Natural killer cell (primary cell): ENCODE measurements at places on chromosomes 7 and 10. TPM values are rescaled to one million over a fixed set of nuclear protein-coding genes. Genes with fewer than 3 reads are reported as not detected.

GRCh38 chr7:15033039-15033438 lies 130.5 kb upstream of the DGKB start:
- no peak for DNase-seq
- no peaks in the 10 kb centered on the region for H3K27me3 ChIP-seq
- no peak overlapping the region for H3K4me3 ChIP-seq
- H3K36me3 ChIP-seq: no peaks in the 10 kb centered on the region

SPDYE2 gene
- total RNA-seq: not detected

DNA sequence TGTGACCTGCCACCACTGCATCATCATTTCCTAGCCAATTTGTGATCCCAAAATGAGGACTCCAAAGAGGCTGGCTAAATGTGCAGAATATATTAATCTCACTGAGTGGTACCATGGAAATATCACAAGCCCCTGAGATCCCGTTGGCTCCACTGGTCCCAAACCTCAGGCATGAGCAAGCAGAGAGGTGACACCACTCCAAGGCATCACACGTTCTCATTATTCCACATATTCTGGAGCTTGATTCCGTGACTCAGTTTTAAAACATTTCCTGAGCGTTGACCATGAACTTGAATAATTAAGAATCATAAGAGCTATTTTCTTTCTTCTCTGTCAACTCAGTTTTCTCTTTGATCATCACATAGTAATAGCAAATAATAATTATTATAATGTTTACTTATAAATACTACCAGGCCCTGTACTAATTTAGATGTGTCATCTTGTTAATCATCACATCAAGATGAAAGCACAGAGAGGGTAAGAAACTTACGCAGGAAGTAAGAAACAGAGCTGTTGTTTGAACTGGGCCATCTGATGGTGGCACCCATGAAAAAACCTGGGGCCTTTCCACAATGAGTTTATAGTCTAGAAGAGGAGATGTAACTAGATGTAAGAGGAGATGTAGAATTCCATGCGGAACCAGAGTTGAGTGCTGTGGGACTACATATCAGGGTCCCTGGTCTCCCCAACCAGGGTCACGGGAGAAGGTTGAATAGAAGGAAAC lies 3.5 kb downstream of the APBB1IP start:
- DNase-seq: no peak
- peaks cover 33% of the 10 kb centered on the region for H3K4me1 ChIP-seq
- H3K4me3 ChIP-seq: no peak overlapping the region
- H3K36me3 ChIP-seq: no peaks in the 10 kb centered on the region
- peak overlapping the region; percentile 68 for H3K27ac ChIP-seq

DNA sequence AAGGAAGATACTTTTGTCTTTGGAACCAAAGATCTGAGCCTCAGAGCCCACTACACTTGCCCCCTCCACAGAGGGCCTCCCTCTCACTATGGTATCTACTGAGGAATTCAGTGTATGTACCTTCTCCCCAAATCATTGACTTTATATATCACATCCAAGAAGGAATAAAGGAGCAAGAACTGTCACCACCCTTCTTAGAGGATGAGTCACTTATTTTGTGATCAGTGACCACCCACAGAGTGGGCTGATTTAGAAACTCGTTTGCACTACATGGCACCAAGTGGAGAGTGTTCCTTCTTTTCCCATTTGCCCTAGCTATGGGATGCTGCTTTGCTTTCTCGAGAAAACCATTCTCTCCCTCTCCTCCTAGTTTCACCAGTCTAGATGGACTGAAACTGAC lies 5.7 kb downstream of the TMEM243 start:
- no peaks in the 10 kb centered on the region for H3K27me3 ChIP-seq
- DNase-seq: no peak
- no peaks in the 10 kb centered on the region for H3K36me3 ChIP-seq
- H3K4me1 ChIP-seq: peaks cover 59% of the 10 kb centered on the region
- H3K4me3 ChIP-seq: no peak overlapping the region

- H3K4me1 ChIP-seq: no peaks in the 10 kb centered on the region
- H3K4me3 ChIP-seq: no peak overlapping the region
- no peak for DNase-seq
- no peaks in the 10 kb centered on the region for H3K36me3 ChIP-seq
- no peaks in the 10 kb centered on the region for H3K27me3 ChIP-seq
- no peak overlapping the region for H3K27ac ChIP-seq
These were observed 8.1 kb upstream of the ARHGAP22 start for GRCh38 chr10:48613016-48613415.

DNA sequence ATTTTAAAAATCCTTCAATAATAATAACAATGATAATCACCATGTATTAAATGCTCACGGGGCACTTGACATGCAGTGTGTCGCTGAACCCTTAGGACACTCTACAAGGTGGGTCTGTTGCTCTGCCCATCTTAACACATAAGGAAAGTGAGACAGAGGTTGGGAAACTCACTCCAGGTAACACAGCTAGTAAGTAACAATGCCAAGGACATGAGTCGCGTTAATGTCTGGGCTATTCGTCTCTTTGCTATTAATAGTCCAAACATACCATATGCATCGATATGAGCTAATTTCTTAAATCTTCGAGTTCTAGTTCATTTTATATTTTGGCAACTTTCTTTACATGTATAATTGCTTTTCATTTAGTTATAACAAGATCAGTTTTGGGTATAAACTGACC lies 79.5 kb downstream of the BEND7 start:
- no peak for DNase-seq
- H3K4me3 ChIP-seq: no peak overlapping the region
- no peaks in the 10 kb centered on the region for H3K4me1 ChIP-seq
- no peak overlapping the region for H3K27ac ChIP-seq
- no peaks in the 10 kb centered on the region for H3K27me3 ChIP-seq

VPS37D gene
- total RNA-seq: 0.48 TPM

GRCh38 chr10:8544500-8544899 lies 490.0 kb downstream of the GATA3 start:
- H3K4me1 ChIP-seq: no peaks in the 10 kb centered on the region
- DNase-seq: no peak
- no peak overlapping the region for H3K4me3 ChIP-seq
- no peaks in the 10 kb centered on the region for H3K27me3 ChIP-seq

DNA sequence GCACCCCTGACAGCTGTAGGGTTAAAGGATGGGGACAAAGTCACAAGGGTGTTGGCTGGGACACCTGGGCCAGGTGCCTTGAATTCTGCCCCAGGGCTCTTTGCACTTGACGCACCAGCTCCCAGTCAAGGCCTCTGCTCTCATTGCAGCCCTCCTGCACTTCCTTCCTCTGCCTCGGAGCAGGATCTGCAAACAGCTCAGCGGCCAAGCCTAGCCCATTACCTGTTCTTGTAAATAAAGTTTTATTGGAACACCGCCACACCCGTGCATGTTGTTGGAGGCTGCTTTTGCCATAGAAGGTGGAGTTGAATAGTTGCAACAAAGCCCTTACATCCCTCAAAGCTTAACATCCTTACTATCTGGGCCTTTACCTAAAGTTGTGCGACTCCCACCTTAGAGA lies 483.8 kb upstream of the FOXK1 start:
- H3K4me3 ChIP-seq: no peak overlapping the region
- H3K4me1 ChIP-seq: no peaks in the 10 kb centered on the region
- H3K27me3 ChIP-seq: no peaks in the 10 kb centered on the region
- no peak for DNase-seq
- H3K36me3 ChIP-seq: no peaks in the 10 kb centered on the region

SPAM1 gene
- not detected for total RNA-seq

UBE2D1 gene
- 14.5 TPM for total RNA-seq

GRCh38 chr7:873367-874002 lies 2.9 kb upstream of the GET4 start:
- peak; percentile 56 for DNase-seq
- H3K27me3 ChIP-seq: no peaks in the 10 kb centered on the region
- no peak overlapping the region for H3K4me3 ChIP-seq
- peaks cover 24% of the 10 kb centered on the region for H3K4me1 ChIP-seq
- H3K36me3 ChIP-seq: peaks cover 8% of the 10 kb centered on the region

DNA sequence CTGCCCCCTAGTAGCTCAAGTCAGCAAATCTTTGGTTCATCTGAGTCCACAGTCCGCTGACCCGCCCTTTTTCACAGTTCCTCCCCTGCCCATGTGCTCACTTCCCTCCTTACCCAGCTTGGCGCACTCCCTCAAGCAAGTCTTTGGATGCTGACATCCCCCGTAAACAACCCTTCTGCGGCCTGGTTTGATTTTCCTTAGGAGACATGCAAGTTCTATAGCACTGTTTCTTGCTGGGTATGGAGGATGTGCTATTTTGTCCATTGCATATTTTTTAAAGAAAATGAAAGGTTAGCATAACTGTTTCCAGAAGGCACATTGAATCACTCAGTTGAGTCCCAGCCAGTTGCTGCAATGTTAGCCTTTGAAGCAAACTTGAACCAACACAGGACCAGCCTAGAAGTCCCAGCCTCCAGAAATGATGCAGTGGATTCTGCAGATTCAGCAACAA lies 38.2 kb downstream of the HTRA1 start:
- no peaks in the 10 kb centered on the region for H3K4me1 ChIP-seq
- no peak for DNase-seq
- no peaks in the 10 kb centered on the region for H3K36me3 ChIP-seq
- no peaks in the 10 kb centered on the region for H3K27me3 ChIP-seq
- H3K4me3 ChIP-seq: no peak overlapping the region
- no peak overlapping the region for H3K27ac ChIP-seq

- H3K27me3 ChIP-seq: no peaks in the 10 kb centered on the region
- no peak overlapping the region for H3K27ac ChIP-seq
- no peaks in the 10 kb centered on the region for H3K4me1 ChIP-seq
- no peak overlapping the region for H3K4me3 ChIP-seq
- H3K36me3 ChIP-seq: peaks cover 4% of the 10 kb centered on the region
These were observed 53.1 kb downstream of the SHOC2 start for GRCh38 chr10:110972231-110973134.

- no peak for DNase-seq
- peaks cover 35% of the 10 kb centered on the region for H3K4me1 ChIP-seq
- H3K36me3 ChIP-seq: peaks cover 5% of the 10 kb centered on the region
- H3K27me3 ChIP-seq: no peaks in the 10 kb centered on the region
- peak overlapping the region; percentile 89 for H3K27ac ChIP-seq
These were observed 614 bp upstream of the IFIT2 start for GRCh38 chr10:89301232-89301631.

- peaks cover 11% of the 10 kb centered on the region for H3K4me1 ChIP-seq
- no peaks in the 10 kb centered on the region for H3K27me3 ChIP-seq
- H3K4me3 ChIP-seq: no peak overlapping the region
- H3K27ac ChIP-seq: no peak overlapping the region
- no peak for DNase-seq
- no peaks in the 10 kb centered on the region for H3K36me3 ChIP-seq
These were observed 39.6 kb downstream of the C10orf71 start for GRCh38 chr10:49338604-49339003.

DNA sequence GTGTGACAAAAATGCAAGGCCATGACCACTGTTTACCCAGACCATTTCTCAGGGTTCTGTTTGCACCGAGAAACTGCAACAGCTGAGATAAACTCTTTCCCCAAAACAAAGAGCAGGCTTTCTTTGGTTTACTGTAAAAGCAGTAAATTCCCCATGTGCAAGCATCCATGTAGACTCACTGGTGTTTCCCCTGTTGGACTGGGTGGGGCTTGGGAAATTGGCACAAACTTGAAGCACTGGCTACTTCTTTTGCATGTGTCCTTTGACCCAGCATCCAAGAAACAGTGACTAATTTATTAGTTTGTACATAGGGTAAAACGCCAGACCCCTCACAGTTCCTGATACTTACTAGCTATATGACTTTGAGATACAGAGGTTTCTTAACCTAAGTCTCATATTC lies 12.3 kb downstream of the IQUB start:
- DNase-seq: no peak
- H3K4me3 ChIP-seq: no peak overlapping the region
- H3K27ac ChIP-seq: no peak overlapping the region
- H3K36me3 ChIP-seq: no peaks in the 10 kb centered on the region
- no peaks in the 10 kb centered on the region for H3K4me1 ChIP-seq

STEAP4 gene
- total RNA-seq: 3.0 TPM

DNA sequence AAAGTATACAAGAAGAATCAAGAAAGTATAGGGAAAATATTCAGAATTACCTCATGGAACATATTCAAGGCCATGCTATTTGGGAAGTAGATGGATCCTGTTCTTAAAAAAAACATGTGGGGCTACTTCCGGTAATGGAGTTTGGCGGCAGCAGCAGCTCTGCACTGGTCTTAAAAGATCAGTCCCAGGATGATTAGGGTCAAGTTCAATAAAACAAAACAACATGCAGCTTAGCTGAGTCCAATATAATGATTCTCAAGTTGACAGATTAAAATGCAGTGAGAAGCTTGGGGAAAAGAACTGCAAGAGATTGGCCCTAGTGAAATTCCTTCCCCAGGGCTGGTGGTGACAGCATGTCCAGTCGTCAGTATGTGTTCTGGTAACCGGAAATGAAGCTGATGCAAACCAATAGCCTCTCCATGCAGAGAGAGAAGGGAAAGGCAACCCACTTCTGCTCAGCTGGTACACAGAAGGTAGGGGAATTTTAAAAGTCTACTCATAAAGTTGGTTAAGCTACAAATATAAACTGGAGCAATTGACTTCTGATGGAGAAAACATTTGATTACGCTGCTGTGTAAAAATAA lies 305.1 kb upstream of the IMMP2L start:
- H3K27ac ChIP-seq: no peak overlapping the region
- no peaks in the 10 kb centered on the region for H3K36me3 ChIP-seq
- DNase-seq: no peak
- no peak overlapping the region for H3K4me3 ChIP-seq

DNA sequence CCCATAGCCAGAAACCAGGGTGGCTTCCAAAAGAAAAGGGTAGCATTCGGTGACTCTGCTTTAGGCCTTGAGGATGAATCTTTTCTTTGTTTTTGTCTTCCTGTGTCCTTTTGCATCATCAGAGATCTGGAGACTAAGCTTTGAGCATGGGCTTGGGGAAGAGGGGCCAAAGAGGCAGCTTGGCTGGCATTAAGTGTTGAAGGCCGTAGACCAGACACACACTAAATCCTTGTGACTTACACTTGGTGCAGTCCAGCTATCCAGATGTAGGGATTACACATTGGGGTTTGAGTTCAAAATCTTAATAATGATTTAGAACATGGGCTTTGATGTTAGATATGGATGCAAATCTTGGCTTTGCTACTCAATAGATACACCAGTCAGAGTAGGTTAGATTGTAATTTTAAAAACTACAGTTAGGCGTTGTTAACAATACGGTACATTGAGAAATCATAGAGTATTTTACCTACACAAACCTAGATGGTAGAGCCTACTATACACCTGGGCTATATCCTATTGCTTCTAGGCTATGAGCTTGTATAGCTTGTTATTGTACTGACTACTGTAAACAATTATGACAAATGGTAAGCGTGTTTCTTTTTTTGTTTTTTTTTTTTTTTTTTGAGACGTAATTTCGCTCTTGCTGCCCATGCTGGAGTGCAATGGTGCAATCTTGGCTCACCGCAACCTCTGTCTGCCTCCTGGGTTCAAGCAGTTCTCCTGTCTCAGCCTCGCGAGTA lies 3.5 kb downstream of the SEPTIN7 start:
- no peak for DNase-seq
- H3K4me1 ChIP-seq: peaks cover 39% of the 10 kb centered on the region
- no peaks in the 10 kb centered on the region for H3K36me3 ChIP-seq
- no peak overlapping the region for H3K27ac ChIP-seq
- no peaks in the 10 kb centered on the region for H3K27me3 ChIP-seq

DNA sequence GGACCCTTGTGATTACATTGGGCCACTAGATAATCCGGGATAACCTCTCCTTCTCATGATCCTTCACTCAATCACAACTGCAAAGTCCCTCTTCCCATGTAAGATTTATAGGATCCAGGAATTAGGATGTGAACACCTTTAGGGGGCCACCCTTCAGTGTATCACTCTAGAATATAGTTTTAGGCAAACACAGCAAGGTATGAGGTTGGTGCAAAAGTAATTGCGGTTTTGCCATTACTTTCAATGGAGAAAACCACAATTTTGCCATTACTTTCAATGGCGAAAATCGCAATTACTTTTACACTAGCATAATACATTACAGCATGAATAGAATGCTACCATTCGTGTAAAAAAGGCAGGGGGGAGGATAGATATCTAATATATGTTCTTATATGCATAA lies 104.0 kb downstream of the BAMBI start:
- no peaks in the 10 kb centered on the region for H3K27me3 ChIP-seq
- no peak overlapping the region for H3K27ac ChIP-seq
- no peak overlapping the region for H3K4me3 ChIP-seq
- H3K4me1 ChIP-seq: no peaks in the 10 kb centered on the region
- DNase-seq: no peak
